ENCODE measurements at places on chromosomes 3 and 15.

- DNase-seq = no peak
Measured at GRCh38 chr15:29435811-29436210, 166.2 kb upstream of the NSMCE3 start.

GRCh38 chr3:101195951-101196713 is 124.2 kb downstream of the IMPG2 start:
- peak; percentile 13 for DNase-seq

DNA sequence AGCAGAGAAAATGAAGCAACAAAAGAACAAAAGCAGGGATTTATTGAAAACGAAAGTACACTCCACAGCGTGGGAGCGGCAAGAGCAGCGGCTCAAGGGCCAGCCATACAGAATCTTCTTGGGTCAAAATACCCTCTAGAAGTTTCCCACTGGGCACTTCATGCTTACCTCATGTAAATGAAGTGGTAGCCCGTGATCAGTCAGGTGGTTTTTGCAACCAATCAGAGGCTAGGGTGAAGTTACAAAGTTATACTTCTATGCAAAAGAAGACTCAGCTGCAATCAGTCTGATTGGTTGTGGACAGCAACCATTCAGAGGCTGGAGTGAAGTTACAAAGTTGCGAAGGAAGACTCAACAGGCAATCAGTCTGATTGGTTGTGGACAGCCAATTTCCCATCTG is 37.8 kb upstream of the TRH start:
- peak; percentile 79 for DNase-seq

GRCh38 chr3:186254676-186255650 is 107.1 kb downstream of the DGKG start:
- peak; percentile 94 for DNase-seq

- DNase-seq = peak; percentile 1
Measured at GRCh38 chr3:89300526-89300925, 193.1 kb downstream of the EPHA3 start.

- DNase-seq = no peak
Measured at GRCh38 chr3:129413687-129414506, 14.5 kb downstream of the EFCAB12 start.

DNA sequence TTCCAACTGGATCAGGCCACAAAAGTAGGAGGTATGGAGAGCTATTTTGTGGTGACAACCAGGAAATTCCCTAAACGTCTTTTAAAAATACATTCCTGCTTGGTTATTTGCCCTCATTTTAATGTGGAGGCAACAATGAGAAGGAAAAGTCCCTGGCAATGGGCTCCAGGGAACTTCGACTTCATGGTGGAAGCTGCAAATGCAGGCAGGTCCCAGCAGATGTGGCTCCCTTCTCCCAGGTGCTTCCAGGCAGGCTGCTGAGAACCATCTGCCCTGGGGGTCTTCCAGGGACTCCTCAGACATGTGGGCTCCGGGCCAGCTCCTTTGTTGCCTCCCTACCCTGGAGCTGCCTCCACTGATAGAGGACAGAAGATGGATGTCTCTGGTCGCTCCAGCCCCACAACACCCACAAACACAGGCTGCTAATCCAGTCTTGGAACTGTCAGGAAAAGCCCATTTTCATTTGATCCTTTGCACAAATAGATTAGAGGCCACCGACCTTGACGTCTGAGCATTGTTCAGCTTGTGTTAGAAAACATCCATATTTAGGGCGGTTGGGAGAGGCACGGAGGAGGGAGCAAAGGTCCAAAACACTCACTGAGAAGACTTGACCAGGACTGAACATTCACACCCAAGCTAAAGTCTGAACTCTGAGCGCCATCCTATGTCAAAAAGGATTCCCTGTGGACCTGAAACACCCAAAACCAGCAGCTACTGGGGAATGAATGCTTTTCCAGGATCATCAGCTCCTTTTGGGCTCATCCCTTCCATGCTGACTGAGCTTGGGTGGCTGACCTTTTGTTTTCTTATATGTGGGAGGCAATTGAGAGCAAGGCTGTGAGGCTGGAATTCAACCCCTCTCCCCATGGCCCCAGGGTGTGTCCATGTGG is 30.2 kb upstream of the SLCO2A1 start:
- no peak for DNase-seq

GRCh38 chr15:27670486-27671209 is 428.5 kb downstream of the OCA2 start:
- no peak for DNase-seq

DNA sequence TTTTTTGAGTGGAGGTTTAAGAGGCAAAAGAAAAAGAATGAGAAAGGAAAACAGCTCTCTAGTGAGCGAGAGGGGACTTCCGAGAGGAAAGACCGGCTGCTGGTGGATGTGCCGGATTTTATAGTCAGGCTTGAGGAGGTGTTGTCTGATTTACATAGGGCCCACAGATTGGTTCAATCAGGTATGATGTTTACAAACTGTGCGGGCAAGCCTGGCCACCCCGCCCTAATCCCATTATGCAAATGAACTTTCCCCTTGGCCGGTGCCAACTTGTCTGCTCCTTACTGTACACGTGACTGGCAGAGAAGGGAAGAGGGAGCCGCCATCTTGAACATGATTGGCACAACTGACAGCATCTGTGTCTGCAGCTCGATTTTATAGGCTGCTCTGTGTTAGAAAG is 44.7 kb downstream of the FAM43A start:
- no peak for DNase-seq

DNA sequence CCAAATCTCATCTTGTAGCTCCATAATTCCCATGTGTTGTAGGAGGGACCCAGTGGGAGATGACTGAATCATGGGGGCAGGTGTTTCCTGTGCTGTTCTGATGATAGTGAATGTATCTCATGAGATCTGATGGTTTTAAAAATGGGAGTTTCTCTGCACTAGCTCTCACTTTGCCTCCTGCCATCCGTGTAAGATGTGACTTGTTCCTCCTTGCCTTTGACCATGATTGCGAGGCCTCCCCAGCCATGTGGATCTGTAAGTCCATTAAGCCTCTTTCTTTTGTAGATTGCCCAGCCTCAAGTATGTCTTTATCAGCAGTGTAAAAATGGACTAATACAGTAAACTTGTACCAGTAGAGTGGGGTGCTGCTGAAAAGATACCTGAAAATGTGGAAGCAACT is 44.5 kb downstream of the DUT start:
- no peak for DNase-seq
